Activated T-cell treated with anti-CD3 and anti-CD28 coated beads for 48 hours (primary cell): ENCODE measurements at places on chromosomes 13 and 19.

DNA sequence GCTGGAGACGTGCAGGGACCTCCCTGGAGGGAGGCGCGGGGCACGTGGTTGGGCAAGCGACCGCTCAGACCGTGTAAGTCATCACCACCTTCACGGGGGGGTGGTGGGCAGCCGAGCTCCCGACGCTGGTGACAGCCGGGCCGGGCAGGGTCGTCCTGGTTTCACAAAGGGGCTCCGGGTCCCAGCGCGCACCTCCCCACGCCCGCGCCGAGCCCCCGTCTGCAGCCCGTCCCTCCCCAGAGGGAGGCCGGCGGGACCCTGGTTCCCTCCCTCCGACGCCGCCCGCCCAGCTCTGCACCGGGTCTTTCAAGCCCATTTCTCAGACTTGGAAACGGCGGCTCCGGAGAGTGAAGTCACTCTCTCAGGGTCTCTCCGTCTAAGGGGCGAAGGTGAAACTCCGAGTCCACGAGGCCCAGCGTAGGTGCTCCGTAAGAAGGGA lies 729 bp upstream of the ARID3A start:
- no peak for DNase-seq

GRCh38 chr19:38733493-38734175 lies 10.6 kb downstream of the CAPN12 start:
- no peak for DNase-seq

DNA sequence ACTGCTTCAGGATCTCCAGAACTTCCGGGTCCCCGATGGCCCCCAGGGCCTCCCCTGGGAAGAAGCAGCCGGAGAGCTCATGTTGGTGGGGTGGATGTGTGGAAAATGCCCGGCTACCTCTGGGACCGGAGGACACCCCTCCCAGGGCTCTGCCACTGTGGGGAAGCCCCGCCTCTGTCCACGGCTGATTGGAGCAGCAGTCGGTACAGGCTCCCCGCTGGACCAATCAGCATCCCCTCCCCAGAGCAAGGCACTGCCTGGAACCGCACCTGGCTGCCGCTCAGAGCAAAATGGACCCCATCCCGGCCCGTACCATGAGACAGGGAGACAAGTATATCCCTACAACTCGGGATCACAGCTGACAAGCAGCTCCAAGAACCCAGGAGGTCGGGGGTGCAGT lies 6.4 kb downstream of the DOHH start:
- DNase-seq = no peak

DNA sequence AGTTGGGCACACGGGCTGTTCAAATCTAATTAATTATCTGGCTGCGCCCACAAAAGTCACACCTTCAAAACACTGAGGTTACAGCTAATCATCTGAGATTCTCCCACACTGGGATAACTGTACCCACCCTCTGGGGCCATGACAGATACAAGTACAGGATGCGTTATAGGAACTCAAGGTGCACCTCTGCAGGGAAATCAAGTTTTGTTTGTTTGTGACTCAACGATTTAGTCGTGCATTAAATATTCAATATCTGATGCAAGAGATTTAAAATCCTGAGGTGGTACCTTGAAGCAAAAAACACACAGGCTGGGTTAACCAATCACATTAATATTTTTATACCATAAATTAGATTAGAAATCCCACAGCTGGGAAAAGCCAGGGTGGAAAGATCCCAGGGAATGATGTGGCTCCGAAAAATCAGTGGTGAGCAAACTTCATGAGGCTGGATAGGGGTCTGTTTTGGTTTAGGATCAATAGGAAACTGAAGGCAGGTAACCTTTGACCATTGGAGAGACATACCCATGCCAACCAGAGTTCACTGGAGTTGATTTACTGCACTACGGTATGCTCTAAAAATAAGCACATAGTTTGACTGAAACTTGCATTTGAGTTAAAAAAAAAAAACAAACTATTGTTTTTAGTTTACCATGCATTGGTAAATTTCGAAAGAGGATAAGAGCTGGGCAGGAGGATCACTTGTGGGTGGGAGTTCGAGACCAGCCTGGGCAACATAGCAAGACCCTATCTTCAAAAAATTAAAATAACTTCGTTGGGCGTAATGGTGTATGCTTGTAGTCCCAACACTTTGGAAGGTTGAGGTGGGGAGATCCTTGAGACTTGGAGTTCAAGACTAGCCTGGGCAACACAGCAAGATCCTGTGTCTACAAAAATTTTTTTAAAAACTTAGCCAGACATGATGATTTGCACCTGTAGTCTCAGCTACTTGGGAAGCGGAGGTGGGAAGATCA lies 23.9 kb upstream of the CEBPG start:
- no peak for DNase-seq

DNA sequence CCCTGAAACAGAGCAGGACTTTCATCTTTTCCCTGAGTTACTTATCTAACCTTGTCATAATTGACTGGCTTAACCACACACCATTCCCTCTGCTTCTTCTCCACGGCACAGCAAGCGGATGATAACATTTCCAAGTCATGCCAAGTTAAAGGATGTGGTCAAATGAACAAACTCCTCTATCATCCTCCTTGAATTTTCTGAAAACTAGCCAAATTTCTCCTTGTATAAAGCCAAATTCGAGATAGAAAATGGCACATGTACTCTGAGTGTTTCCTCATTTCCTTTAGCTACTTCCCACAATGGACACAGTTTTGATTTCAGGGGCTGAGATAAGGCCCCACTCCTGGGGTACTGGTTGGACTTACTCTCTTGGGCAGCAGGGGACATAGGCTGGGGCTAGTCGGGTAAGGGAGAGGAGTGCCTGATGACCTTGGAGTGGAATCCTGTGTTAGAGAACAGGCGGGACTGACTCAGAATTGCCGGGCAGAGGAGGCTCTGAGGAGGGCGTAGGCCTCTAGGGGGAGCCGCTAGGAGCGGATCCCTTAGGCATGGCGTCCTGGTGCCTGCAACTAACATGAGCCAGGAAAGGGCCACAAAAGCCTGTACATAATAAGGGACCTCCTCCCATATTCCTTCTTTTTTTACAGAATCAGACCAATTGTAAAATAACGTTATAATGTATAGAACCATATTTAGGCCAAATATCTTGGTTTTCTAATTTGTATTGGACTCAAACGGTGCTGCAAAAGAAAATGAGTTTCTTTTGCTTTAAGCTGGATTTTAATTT lies 20.3 kb upstream of the TMTC4 start:
- no peak for DNase-seq

GRCh38 chr19:6766357-6767080 lies 716 bp downstream of the SH2D3A start:
- DNase-seq = no peak

DNA sequence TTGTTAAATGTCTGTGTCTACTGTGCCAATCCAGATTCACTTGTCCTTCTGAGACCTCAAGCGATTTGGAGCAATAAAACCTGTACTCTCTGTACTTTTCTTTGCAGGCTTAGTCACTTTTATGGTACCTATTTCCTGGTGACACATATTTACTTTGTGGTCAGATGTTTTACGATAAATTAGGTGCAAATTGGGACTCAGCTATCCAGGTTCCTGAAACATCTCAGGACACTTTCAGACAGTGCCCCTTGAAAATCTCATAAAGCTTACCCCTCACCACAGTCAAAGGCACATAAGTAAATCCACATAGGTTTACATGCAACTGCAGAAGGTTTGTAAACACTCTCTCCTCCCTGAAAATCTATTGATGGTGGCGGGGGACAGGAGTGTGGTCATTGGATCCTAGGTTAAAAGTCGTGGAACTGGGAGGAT lies 438.8 kb downstream of the EFNB2 start:
- DNase-seq = no peak

DNA sequence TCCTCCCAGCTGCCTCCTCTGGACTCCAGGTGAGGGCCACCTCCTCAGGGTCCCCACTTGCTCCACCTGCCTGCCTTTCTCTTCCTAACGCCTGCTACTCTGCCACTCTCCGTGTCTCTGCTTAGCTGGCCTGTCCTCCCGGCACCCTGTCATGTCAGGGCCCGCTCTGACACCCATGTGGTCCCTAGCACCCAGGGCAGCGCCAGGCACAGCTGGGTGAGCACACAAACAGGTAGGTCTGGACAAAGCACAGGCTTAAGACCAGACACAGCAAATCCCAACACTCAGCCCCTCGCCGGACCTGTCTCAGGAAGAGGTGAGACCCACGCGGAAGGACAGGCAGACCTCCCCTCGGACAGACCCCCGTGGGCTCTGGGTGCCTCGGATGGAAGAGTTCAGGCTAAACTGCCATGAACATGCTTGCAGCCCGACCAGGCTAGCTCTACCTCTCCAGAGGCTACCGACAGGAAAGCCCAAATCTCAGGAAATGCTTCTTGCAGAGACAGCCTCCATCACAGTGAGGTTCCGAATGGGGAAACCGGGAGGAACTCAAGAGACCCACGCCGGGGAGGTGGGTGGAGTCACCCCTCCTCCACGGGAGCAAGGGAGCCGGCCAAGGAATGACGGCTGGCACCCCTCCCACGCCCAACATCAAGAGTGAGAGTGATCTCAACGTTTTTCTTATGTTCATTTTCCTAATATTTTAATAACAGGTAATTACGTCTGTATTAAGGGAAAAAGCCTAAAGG lies 12.5 kb downstream of the ZNF787 start:
- no peak for DNase-seq

- DNase-seq = no peak
Measured at GRCh38 chr13:67806796-67807195, 576.7 kb upstream of the PCDH9 start.

DNA sequence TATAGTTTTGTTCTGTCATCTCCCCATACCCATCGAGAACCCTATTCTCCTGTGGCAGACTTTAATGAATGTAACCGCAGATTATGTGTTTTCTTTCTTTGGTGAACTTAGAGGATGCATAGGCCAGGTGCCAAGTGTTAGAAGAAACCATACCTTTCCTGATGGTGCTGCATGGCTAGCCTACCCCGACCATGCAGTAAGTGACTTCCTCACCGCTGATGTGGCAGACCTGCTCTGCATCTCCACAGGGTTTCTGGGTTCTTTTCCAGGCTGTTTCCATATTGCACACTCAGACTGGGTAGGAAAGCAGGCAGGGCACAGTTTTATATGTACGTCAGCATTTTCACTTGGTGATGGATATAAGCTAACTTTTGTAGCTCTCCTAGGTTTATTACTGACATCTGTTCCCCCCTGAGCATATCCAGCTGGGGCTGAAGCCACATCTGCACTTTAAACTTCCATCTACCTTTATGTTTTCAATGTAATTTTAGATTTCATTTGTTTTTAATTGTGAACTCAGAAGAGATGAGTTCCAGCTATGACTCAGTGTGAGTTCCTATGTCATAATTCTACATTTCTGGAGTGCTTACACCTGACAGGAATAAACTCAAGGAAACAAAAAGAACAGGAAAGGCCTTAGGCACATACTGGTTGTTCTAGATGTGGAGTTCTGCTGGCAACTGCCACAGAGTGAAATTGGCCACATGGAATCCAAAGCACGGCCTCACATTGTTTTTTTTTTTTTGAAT lies 42.3 kb downstream of the LRCH1 start:
- no peak for DNase-seq

- DNase-seq = no peak
Measured at GRCh38 chr19:16200038-16201010, 2.6 kb downstream of the AP1M1 start.

DNA sequence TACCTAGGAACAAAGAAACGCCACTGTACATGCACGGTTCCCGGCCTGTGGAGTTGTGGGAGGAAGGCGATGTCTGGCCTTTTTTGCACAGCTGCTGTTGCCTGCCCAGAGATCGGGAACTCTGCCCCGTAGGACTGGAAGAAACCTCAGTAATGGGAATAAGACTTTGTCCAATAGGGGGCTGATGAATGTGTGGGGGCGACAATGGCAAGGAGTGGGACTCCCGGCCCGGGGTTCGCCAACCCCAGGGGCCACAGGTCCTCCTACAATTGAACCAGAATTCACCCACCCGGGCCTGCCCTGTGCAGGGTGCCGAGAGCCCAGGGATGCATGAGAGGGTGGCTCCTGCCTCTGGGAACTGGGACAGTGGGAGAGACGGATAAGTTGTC lies 2.0 kb upstream of the CEBPA start:
- no peak for DNase-seq

DNA sequence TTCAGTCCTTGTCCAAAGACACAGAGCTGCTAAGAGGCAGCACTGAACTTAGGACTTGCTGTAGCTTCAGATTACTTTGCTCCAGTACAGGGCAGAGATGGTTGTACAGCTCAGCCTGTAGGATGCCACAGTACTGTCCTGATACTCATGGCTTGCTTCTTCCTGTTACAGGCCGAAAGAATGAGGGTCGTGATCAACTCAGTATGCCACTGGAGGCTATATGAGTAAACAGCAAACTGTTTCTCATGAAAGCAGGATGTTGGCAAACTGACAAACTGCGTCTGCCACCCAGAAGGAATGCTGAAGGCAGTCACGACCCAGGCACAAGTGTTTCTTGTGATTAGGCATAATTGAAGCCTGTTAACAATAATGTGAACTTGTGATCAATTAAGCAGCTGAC lies 2.8 kb downstream of the ZNF749 start:
- DNase-seq = no peak

DNA sequence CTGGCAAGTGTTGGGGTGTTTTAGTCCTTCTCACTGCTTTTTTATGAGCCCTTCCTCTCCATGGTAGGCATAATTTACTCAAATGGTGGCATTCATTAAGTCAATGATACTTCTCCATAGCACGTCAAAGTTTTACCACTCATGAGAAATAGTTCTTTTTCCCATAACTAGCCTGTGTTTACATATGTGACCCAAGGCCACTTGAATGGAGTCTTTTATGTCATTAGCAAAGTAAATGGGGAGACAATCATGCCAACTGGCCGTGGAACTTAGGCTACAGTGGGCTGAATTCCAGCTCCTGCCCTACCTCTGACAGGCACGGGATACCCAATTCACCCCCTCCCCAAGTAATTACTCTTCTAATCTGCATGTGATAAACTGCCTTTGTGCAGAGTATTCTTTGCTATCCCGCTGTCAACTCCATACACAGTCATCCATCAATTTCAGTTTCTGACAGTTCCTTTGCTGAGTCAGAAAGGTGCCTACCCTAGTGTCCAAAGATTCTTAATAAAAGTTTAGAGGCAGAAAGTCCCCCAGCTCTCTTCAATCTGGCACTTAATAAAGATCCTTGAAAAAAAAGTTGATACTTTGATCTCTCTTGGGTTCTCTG lies 16.9 kb downstream of the PROSER1 start:
- DNase-seq = no peak

DNA sequence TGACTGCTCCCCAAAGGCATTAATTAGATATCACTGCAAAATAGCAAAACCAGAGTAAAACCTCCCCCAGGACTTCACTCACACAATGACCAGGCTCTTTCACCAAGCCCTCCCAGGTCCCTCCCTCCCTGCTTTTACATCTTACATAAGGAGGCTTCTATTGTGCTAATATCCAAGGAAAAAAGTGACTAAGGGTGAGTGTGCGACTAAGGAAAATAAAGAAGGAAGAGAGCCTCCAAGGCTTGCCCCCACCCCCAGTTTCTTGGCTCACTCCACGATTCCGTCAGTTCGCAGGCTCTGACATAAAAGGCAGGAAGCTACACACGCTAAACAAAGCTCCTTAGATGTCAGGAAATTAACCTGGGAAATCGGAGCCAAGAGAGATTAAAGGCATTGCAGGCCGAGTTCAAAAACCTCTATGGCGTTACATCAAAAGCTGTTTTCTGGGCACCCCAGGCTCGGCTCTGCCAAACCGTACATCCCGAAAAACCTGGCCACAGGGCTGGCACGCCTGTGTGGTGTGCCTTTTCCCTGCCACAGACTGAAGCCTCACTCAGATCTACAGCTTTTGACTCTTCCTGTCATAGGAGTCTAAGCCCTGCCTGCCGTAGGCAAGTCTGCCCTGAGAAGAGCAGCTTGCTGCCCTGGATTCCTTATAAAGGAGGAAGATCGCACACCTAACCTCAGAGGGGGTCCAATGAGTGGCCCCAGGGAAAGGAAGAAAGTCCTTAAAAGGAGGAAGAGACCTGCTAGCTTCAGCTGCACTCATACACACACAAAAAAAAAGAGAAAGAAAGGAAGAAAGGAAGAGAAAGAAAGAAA lies 67.0 kb upstream of the SERP2 start:
- DNase-seq = no peak

- no peak for DNase-seq
Measured at GRCh38 chr13:99320693-99321481, 13.7 kb upstream of the GPR183 start.
